ENCODE measurements at places on chromosomes 13 and 19.
A peak's percentile ranks its signal among the peaks of the same experiment; 100 is the strongest.

DNA sequence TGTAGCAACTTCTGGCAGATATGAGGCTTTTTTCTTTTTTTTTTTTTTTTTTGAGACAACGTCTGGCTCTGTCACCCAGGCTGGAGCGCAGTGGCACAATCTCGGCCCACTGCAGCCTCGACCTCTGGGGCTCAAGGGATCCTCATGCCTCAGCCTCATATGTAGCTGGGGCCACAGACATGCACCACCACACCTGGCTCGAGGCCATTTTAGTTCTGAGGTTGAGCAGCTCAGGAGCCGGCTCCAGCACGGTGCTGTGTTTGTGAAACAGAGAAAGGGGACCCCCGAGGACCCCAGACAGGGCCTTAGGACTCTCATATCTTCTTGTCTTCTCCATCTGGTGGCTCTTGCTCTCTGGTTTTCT is 3.4 kb upstream of the FLT3LG start:
- DNase-seq = no peak

GRCh38 chr13:46552889-46553520 is at the start of gene LRCH1:
Gene LRCH1, plus strand, starts transcription at chr13:46553170. Its CDS starts 227 bp downstream, at chr13:46553397.
- DNase-seq = peak; percentile 87

GRCh38 chr13:87661471-87661870 is 9.7 kb upstream of the SLITRK5 start:
- no peak for DNase-seq

GRCh38 chr13:21683034-21683733 is 12.3 kb downstream of the FGF9 start:
- DNase-seq = no peak

DNA sequence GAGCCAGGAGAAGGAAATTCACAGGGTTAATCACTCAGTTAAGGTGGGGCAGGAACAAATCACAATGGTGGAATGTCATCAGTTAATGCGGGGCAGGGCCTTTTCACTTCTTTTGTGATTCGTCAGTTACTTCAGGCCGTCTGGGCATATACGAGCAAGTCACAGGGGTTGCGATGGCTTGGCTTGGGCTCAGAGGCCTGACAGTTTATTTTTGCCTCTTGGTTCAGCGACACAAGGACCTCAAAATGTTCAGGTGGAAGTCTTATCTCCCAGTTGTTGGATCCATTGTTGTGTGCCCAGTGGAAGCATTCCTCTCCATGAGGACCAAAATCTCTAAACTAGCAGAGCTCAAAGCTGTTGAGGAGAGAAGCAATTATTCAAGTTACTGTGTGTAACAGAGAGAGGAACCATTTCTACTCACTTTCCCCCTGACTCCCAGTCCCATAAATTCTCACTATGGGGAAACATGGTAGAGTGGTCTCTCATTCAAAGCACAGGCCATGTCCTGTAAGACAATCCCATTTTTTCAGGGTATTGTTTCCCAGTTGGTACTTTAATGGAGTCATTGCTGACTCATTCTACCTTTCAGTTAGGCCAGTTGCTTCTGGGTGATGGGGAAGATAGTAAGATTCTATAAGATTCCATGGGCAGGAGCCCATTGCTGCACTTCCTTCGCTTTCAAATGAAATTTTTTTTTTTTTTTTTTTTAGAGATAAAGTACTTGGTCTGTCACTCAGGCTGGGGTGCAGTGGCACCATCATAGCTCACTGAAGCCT is 8.8 kb upstream of the COX7A1 start:
- DNase-seq = no peak

GRCh38 chr19:57615346-57615745 is 1.3 kb downstream of the ZNF134 start:
- no peak for DNase-seq

- DNase-seq = no peak
Measured at GRCh38 chr13:107642831-107643230, 572.5 kb downstream of the LIG4 start.

DNA sequence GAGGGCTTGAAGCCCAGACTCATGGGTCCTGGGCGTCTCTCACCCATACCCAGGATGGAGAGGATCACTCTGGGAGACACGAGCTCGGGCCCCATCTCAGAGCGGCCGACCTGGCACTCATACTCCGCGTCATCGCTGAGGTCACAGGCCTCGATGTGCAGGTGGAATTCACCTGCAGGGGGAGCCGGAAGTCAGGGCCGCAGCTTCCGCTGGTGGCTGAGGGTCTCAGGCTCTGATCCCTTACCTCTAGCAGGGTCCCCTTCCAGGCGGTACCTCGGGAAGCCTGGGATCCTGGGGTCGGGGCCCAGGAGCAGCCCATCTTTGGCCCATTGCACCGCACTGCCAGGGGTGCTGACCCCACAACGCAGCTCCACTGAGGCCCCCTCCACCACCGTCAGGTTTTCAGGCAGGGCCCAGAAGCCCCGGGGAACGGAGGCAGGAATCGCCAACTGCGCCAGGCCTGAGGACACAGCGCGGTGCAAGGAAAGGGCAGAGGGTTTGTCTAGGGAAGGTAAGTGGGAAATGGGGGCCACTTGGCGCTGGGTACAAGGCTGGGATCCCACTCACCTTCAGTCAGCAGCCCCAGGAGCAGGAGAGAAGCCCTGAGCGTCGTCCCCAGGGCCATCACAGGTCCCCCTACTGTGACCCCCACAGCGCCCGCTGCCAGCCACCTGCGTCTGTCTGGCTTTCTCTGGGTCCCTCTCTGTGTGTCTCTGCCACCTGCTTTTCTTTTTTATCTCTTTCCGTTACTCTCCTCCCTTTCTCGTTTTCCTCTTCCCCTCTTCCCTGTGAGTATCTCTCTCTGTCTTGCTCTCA is 883 bp downstream of the NPHS1 start:
- DNase-seq = no peak

Measured in CD4-positive, alpha-beta T cell treated with Interleukin-2 at 100 ng/mL for 4 hours (primary cell).